ENCODE measurements at places on chromosomes 2 and 18. TPM values are rescaled to one million over a fixed set of nuclear protein-coding genes. Genes with fewer than 3 reads are reported as not detected.

- no peak for DNase-seq
These were observed 71.8 kb upstream of the HS6ST1 start for GRCh38 chr2:128390256-128390990.

DNA sequence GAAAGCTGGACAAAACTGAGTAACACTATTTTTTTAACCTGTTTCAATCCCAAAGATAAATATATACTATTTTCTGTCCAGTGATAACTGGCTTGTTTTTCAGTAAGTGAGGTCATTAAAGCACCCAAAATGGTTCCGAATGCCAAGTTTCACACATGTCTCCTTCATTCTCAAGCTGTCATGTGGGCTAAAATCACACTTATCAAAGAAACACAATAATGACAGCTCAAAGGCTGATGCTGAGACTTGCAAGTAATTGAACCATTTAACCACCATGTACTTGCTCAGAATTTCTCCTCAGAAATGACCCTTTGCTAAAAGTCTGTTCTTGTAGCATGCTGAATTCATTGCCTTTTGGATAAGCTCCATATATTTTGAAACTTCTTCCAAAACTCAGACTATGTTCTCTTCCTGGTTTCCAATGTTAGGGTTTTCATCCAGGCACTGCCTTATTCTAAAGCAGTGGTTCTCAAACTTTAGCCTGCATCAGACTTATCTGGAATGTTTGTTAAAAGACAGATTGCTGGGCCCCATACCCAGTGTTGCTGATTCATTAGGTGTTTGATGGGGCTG is 149.8 kb downstream of the VWC2L start:
- no peak for DNase-seq

- no peak for DNase-seq
These were observed 37.0 kb downstream of the DAW1 start for GRCh38 chr2:227908266-227909054.

DNA sequence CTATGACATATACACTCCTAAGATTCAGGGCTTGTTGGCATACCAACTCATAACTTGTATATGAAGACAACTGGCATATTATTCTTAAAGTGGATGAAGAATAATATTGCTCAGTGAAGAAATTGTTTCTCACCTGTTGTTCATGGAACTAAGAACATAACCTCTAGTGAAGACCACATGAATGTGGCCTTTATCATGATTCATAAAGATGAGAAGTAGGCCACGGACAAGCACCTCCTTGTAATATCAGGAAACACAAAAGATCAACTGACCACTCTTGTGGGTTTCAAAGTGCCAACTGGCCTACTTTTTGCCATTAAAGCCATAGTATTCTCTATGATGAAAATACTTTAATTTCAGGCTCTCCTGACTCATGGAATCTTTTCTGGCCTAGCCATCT is 407.4 kb downstream of the GRB14 start:
- no peak for DNase-seq

GRCh38 chr2:108579623-108580022 is 45.4 kb downstream of the LIMS1 start:
- no peak for DNase-seq

DNA sequence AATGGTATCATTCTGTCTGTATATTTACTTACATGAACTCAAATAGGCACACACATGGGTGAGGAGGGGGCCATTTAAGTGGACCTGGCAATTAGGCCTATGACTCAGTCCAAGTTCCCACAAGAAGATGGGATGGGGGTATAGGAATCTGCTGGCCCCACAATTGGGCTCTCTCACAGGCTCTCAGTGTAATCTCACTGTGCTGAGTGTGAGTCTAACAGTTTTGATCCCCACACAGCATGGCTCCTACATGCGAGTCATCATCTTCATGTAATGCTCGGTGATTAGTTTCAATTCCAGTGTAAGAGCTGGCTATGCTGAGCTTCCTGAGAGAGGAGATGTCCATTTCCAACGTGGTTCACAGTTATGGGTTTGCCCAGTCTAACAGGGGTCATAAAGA is 114.0 kb downstream of the GATA6 start:
- DNase-seq, result no peak

- no peak for DNase-seq
These were observed 24.9 kb downstream of the MYO5B start for GRCh38 chr18:50170004-50170403.

GRCh38 chr2:158718196-158718585 is 76.9 kb upstream of the DAPL1 start:
- no peak for DNase-seq

GRCh38 chr2:176080540-176081375 is 3.0 kb downstream of the EVX2 start:
- DNase-seq, result no peak

- no peak for DNase-seq
These were observed 11.4 kb downstream of the EIF2AK3 start for GRCh38 chr2:88615822-88616221.

- peak; percentile 74 for DNase-seq
These were observed 43.1 kb upstream of the LONRF2 start for GRCh38 chr2:100365434-100365833.

- DNase-seq, result no peak
These were observed 83.0 kb downstream of the COLEC12 start for GRCh38 chr18:417495-417894.

DNA sequence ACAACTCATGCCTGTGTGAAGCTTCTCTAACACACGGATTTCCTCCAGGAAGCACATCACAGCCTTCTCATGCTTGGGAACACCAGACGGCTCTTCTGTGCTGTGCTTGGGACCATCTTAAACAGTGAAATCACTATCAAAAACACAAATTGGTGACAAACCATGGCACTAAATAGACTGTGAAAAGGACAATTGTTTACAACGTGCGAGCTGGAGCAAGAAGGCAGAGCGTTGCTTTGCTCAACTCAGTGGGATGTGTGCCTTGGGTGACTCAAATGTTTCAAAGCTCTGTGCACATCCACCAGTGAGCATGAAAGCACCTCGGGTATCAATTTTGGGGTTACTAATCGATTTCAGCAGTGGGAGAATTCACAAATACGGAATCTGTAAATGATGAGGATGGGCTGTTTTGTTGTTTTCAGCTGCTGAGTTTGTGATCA is 182.4 kb upstream of the ARL4C start:
- DNase-seq, result no peak

GRCh38 chr2:174740721-174741120 is 23.6 kb downstream of the CHRNA1 start:
- no peak for DNase-seq

DNAH7 gene
- 5.0 TPM for total RNA-seq

GATA6 gene
- total RNA-seq, result 94.2 TPM

MSGN1 gene
- not detected for total RNA-seq

BOK gene
- total RNA-seq, result 76.8 TPM

MBOAT2 gene
- 21.7 TPM for total RNA-seq

SERPINB3 gene
- total RNA-seq, result not detected

AGAP1 gene
- 44.7 TPM for total RNA-seq

VWC2L gene
- not detected for total RNA-seq

KIAA2012 gene
- not detected for total RNA-seq

ABCB11 gene
- 0.23 TPM for total RNA-seq

CEBPZ gene
- total RNA-seq, result 29.2 TPM

All from mucosa of gallbladder (tissue), 1 donor.